ENCODE measurements at places on chromosomes 13 and 19. TPM values are rescaled to one million over a fixed set of nuclear protein-coding genes. Genes with fewer than 3 reads are reported as not detected.

ZNF813 gene
- 0.68 TPM for polyA plus RNA-seq

DNA sequence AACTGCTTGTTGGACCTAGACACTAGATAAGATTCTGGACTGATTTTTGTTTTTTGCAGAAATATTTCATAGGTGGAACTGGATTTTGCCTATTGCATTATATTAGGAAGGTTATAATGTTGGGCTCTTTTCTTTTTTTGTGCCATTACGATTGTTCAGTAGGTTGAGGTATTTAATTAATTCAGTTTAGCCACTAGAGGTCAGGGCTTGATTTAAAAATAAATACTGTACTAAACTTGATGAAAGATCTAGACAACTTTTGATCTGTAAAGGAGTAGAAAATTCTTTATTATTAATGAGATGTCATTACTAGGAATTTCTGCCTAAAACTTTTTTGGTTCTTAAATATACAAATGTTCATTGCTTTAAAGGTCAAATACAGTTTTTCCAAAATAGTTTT lies 15.2 kb upstream of the SUPT20H start:
- no peak for DNase-seq

SIGLEC14 gene
- 0.12 TPM for polyA plus RNA-seq

PSG2 gene
- polyA plus RNA-seq = not detected

DNA sequence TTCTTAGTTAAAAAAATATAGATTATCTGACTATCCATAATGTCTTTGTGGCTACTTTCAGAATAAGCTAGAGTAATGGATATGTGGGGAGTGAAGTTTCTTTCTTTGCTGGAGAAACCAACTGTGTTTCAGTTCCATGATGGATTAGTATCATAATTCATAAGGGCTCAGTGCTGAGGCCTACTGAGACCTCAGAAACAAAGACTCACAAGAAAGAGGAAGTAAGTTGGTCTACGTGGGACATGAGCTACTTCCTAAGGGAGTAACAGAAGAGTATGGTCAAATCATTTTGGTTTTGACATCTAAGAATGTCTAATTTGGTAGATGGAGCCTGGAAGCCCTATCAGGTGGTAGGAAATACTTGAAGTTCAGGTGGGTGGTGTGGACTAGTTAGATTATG lies 99.0 kb upstream of the HTR2A start:
- no peak for DNase-seq

DNA sequence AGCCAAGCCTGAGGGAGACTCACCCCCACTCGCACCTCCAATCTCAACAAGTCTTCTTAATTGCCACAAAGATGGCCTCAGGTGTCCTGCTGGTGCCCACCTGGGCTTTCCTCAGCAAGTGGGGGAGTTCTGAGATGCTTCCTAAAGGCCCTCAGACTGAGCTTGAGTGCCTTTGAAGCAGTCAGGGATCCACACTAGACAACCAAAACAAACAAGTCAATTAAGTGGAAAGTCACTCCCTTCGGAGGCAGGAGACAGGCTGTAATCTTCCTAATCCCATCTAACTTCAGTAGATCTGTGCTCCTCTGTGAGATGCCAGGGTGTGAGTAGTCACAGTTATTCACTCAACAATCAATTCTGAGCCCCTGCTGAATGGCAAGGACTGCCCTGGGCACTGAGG lies 68.3 kb upstream of the SERP2 start:
- no peak for DNase-seq

DNA sequence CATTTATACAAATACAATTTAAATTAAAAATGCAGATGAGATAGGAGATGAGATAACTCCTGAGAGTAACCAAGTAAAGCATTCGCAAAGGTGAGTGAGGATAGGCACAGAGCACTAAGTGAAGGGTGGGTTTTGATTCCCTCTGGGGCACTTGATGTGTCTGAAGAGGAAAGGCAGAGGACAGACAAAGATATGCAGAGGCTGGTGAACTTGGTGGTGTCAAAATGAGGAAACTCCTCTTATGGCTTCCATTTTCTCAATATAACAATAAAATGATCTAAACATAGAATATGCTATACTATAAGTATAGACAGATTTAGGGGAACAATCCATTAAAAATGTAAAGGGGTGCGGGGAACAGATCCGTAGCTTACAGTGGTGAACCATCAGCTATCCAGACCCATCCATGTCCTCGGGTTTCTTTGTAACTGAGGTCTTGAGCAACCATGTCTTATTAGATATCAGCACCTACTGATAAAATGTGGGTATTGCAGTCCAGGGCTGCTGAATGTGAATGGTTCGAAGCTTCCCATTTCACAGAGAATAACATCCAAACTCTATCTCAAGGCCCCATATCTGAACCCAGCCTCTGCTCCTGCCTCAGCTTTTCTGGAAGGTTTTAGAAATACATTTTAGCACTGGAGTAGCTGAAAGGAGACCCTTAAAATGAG lies 73.9 kb upstream of the SLC10A2 start:
- no peak for DNase-seq

DNA sequence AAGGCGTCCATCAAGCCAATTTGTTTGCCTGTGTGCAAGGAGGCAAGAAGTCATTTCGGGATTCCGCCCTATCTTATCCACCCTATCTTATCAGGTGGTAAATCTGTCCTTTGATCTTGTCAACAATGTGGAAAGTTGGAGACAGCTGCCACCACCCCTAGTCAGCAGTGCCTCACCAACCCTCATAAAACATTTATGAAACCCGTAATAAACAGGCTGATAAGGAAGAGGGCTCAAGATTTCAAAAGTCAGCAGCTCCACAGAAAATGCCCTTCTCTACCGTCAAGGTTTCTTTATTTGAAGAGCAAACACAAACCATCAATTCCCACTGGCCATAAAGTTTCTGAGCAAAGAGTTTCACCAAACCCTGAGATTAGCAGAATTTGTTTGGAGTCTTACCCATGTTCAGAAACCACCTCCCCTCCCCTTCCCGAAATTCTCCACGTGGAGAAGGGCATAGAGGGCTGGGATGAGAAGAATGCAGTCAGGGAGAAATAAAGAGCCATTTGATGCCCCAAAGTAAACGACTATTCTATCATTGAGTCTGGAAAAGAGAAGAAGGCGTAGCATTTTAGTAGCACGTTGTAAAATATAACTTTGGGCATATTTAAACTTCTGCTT lies 196.0 kb upstream of the GPR12 start:
- DNase-seq = no peak

CYP4F11 gene
- polyA plus RNA-seq = 3.4 TPM

- DNase-seq = no peak
Observed at GRCh38 chr13:113545455-113545930, 39.1 kb upstream of the TFDP1 start.

ZNF835 gene
- 0.73 TPM for polyA plus RNA-seq

DNA sequence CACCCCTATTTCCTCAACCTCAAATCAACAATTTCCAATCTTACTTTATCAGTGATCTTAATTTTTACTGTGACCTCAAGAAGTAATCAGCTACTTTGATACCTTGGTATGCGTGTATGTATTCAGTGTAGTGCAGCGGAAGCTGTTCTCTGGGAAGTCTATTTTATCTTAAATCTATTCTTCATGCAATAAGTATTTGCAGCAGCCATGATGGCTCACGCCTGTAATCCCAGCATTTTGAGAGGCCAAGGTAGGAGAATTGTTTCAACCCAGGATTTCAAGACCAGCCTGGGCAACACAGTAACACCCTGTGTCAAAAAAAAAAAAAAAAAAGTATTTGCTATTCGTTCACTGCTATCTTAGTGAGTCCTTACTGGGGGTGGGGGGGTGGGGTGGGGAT lies 6.5 kb downstream of the SLC25A30 start:
- no peak for DNase-seq

DNA sequence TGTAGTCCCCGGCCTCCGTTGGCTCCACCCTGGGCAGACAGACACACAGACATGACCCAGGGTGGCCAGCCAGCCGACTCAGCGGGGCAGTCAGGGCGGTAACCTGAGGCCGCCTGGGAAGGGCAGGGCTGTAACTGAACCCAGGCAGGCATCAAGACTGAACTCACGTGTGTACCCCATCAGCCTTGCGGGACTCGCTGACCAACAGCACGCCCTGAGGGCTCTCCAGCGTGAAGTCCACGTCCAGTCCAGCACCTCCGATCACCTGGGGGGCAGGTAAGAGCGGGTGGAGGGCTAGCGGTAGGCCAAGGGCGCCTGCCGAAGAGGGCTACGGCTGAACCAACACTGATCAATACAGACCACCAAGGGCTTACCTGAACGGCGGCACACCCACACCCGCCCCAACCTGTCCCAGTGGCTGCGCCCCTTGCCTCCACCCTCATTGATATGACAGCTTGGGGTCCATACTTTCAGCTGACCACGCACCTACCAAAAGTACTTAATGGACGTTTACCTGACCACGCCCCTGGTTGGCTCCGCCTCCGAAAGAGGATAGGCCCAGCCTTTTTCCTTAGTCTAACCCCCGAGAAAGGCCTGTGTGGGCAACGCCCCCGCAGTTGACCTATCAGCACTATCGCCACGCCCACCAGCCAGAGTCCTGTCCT lies 791 bp downstream of the TMED1 start:
- DNase-seq = peak; percentile 87

GAS6 gene
- polyA plus RNA-seq = 124 TPM

GRCh38 chr19:16588824-16589577 lies 16.8 kb upstream of the SLC35E1 start:
- DNase-seq = no peak

DNA sequence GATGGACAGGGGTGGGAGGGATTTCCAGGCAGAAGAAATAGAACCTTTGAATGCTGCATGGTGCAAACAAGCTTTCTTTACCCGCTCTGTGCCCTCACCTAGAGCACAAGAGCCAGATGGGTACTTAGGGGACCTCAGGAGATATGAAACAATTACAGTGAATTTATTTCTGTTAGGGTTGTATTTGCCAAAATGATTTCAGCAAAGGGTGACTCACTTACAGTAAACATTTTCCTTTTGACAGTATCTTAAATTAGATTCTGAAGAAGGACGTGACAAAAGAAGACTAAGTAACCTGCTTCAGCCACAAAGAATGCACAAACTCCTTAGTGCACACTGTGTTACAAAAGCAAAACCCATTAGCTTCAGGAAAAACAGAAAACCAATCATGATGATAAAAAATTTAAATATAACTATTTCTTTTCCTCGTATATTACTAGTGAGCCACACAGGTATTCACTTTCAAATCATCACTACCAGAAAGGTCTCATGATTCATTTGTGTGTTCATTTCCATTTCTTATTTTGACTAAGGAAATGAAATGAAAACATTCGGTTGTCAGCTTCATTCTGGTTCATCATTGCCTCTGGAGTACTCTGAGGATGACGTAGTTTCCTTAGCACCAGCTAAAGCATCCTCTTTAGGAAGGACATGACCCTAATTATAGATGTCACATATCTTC lies 158.8 kb downstream of the NHLRC3 start:
- no peak for DNase-seq

ZNF850 gene
- 0.34 TPM for polyA plus RNA-seq

ADAT3 gene
- 5.2 TPM for polyA plus RNA-seq

- no peak for DNase-seq
Observed at GRCh38 chr13:112844879-112845278, 124.1 kb upstream of the MCF2L start.

GRCh38 chr19:51124729-51125128 lies at the start of gene SIGLEC9:
Gene SIGLEC9, plus strand, starts transcription at chr19:51124906. Its CDS starts 69 bp downstream, at chr19:51124975.
- no peak for DNase-seq

DNA sequence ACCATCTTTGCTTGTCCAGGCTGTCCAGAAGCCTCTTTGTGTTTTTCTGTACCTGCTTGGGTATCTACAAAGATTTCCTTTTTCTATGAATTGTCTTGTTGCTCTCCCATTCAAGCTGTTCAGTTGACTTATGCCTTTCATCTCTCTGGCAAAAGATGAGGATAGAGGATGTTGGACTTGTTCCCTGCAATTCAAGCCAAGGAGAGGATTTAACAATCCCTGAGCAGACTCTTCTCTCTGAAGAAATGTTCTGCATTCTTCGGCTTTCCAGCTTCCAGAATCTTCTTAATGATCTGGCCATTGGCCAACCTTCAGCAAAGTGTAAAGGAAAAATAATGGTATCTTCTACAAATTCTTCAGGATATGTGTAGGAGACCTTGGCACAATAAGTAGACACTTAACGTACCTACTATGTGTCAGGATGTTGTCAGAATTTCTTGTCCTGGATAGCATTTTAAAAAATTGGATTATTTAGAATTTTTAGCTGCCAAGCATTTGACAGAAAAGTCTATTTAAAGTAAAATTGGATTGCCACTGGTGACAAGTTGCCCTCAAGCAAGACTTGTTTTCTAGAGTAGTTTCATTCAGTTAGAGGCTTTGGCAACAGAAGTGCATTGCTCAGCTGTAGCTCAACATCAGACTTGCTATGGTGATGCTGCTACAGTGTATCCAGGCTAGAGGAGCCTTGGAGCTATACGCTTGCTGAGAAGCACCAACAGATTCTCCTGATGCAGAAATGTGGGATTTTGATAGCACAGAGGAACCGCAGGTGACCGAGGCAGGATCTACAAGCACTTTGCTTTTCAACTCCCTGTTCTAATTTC lies 455.7 kb downstream of the SUCLA2 start:
- no peak for DNase-seq

- no peak for DNase-seq
Observed at GRCh38 chr13:20546556-20546955, 20.4 kb upstream of the IFT88 start.

RDH13 gene
- 22.0 TPM for polyA plus RNA-seq

GRCh38 chr13:85828094-85828684 lies 29.0 kb upstream of the SLITRK6 start:
- DNase-seq = no peak

DNA sequence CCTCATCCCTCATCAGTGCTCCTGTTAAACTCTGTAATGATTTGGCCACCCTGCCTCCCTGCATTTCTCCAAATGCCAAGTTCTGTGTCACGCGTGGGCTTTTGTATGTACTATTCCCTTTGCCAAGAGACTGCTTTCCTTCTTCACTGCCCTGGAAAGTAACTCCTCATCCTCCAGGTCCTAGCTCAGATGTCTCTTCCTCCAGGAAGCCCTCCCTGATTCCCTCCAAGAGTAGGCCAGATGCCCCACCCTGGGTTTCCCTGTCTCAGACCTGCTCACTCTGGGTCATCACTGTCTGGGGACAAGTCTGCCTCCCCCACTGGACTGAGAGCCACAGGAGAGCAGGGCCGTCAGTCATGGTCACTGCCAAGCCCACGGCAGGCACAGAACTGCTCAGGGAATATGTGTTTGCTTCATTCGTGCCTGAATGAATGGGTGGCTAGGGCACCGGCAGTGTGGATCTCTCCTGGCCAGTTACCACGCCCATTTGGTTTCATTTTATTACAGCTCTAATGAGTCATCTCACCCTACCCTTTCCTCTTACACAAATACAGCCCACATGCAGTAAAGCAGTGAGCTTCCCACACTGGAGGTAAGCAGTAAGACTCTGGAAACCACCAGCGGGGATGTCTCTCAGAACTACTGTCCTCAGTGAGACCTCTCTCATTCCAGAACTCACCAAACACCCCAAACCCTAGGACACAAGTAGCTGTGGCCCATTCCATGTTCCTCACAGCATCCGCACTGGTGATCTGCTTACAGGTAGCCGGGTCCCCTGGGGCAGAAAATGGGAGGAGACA lies 12.1 kb upstream of the GPR4 start:
- no peak for DNase-seq

- no peak for DNase-seq
Observed at GRCh38 chr19:49408816-49409440, 14.3 kb downstream of the PTH2 start.
